ENCODE measurements at places on chromosomes 12 and 14.

GRCh38 chr12:117518594-117519270 lies 157.3 kb upstream of the NOS1 start:
- no peak for DNase-seq

DNA sequence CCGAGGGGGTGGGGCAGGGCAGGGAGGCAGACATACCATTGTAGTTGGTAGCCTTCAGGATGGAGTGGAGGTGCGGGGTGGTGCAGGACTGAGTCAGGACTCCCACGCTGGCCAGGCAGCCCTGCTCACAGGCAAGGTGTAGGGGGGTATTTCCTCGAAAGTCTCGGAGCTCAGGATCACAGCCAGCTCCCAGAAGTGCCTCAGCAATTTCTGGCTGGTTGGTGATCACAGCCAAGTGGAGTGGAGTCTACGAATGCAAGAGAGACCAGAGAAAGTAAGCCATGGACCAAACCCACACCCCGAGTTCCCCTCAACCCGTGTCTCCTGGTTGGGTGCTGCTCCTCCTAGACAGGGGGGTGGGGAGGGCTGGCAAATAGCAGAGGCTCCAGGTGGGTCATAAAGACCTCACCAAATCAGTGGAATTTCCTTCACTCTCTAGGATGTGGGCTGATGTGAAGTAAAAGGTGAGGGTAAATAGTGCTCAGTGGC lies 1.4 kb downstream of the NFKBIA start:
- no peak for DNase-seq

DNA sequence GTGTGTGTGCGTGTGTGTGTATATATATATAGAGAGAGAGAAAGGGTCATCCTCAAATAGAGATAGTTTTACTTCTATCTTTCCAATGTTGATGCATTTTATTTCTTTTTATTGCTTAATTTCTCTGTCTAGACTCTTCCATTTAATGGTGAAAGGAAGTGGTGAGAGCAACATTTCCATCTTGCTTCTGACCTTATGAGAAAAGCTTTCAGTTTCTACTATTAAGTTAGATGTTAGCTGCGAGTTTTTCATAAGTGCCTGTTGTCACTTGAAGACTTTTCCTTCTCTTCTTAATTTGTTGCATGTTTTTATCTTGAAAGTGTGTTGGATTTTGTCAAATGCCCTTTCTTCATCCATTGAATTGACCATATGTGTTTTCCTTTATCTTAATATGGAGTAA lies 304.4 kb upstream of the FAR2 start:
- DNase-seq = no peak

- no peak for DNase-seq
Observed at GRCh38 chr12:45377815-45378214, 161.9 kb downstream of the ANO6 start.

DNA sequence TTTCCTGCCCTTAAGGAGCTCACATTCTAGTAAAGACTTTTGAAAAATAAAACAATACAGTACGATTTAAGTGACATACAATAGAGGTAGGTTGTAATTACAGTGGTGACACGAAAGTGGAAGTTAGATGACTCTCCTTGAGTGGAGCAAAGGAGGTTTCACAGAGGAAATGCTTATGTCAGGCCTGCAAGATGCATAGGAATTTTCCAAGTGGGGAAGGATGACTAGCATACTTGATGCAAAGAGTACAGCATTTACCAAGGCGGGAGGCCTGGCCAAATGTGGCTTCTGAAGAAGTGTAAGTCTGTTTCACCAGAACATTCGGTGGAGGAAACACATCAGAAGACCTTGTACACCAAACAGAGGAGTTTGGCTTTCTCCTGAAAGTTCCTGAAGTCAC lies 55.2 kb downstream of the ERO1A start:
- DNase-seq = peak; percentile 8

DNA sequence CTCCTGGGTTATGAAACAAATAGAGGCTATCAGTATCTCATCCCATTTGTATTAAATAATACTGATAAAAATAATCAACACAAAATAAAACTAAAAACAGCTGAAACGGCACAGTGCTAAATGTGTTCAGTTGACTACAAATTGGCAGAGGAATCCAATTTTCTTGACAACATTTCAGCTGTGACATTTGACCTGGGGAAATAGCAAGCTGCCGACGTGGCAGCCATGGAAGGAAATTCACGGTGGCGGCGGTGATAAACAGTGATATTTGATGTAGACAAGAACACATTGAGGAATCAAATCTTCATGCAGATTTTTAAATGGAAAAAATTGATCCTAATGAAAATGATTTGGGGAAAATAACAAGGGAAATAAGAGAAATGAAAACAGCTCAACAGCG lies 159.1 kb upstream of the RTL1 start:
- DNase-seq = no peak

- DNase-seq = no peak
Observed at GRCh38 chr12:88243982-88244381, 101.9 kb downstream of the TMTC3 start.

- no peak for DNase-seq
Observed at GRCh38 chr14:81222691-81223090, 1.9 kb upstream of the GTF2A1 start.

- no peak for DNase-seq
Observed at GRCh38 chr12:51349026-51349425, 2.5 kb upstream of the CELA1 start.

Measured in stimulated activated CD8-positive, alpha-beta memory T cell treated with anti-CD3 and anti-CD28 coated beads, Interleukin-7, amount 100 ng/mL, for 48 hours (primary cell).